Inflammatory macrophage treated with lipopolysaccharide for 1 hour (primary cell): ENCODE measurements at places on chromosomes 6 and 20.

- DNase-seq, result no peak
Measured at GRCh38 chr6:128508588-128509296, 11.7 kb downstream of the PTPRK start.

GRCh38 chr20:6673071-6673470, 94.4 kb upstream of the BMP2 start:
- no peak for DNase-seq

DNA sequence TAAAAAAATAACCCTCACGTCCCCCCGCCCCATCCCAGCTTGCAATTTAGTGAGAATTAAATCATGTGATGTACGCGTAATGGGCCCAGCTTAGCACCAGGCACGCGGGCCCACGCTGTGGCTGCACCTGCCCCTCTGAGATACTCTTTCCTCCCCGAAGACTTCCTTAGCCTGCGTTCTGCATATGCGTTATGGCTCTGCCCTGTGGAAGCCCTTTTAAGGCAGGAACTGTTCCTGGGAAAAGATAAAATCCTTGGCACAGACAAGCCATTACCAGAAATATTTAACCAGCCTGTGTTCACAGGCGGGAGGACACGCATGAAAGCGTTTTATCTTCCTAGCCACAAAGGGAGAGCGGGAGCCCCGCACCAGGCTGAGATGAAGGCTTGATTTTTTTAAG, 311.0 kb downstream of the LRFN2 start:
- no peak for DNase-seq

DNA sequence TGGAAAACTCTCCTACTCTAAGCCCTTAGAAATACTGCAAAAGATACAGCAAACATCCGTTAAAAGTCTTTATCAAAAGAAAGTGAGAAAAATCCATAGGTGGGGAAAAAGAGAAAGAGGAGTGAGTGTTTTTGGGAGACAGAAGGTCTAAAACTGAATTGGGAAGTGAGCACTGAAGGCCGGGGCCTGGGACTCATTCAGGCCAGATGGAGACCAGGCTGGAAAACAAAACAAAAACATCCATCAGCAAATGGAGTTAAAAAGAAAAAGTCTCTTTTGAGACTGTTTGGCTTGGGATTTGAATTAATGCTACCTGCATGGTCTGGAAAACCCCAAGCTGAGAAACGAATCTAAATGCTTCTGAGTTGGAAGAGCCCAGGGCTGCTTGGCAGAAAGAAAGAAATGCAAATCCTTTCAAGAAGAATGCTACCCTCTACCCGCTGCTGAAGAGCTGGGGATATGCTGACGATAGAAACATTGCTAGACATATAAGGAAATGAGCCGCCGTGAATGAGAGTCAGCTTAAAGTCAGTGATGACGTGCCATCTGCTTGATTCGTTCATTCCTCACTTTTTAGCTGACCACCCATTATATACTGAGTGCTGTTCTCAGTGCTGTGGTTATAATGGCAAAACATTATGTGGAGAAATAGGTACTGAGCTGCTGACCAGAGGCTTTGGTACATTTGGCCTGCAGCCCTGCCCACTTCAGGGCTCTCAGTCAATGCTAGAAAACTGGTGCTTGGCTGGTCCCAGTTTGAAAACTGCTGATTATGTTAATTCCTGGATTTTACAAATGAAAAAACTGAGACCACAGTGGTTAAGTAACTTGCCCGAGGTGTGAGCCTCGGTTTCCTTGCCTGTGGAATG, 28.0 kb upstream of the TULP4 start:
- no peak for DNase-seq

GRCh38 chr20:63703976-63704748, 3.6 kb downstream of the ARFRP1 start:
- no peak for DNase-seq

GRCh38 chr6:149445095-149445466, 39.7 kb downstream of the ZC3H12D start:
- DNase-seq, result no peak

GRCh38 chr20:53098621-53099020, 126.5 kb downstream of the TSHZ2 start:
- no peak for DNase-seq

GRCh38 chr6:75331151-75331550, 46.6 kb upstream of the TMEM30A start:
- no peak for DNase-seq

DNA sequence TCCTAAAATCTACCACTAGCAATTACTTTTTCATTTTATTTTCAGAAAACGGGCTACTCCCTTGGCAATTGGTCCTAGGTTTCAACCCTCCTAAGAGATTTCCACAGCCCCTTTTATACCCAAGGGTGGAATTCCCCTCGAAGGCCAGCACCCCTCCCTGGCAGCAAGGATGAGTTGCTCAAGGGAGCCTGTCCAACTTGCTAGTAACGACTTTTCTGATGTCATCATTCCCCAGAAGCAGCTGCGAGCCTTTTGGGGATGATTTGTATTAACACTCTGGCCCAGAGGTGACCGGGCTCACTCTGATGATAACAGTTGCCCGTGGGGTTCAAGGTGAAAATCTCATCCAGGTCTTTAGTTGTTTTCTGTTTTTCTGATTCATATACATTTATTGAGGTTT, 30.7 kb upstream of the NAA20 start:
- peak; percentile 87 for DNase-seq

DNA sequence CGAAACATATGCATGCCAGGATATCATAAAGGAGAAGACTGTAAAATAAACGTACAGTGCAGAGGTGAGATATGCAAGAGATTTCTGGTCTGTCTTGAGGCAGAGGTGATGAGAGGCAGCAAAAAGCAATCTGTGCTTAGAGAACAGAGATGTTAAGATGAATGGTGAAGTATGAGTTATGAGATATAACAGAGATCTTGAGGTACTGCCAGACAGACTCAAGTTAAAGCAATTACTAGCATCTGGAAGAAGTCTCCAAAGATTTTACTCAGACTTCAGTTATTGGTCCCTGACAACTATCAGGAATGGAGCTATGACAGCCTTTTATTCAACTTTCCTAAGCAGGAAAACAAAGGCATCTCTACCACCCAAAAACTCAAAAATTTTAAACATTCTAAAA, 122.8 kb upstream of the DST start:
- no peak for DNase-seq

GRCh38 chr20:20827992-20828597, 115.7 kb upstream of the RALGAPA2 start:
- DNase-seq, result no peak

DNA sequence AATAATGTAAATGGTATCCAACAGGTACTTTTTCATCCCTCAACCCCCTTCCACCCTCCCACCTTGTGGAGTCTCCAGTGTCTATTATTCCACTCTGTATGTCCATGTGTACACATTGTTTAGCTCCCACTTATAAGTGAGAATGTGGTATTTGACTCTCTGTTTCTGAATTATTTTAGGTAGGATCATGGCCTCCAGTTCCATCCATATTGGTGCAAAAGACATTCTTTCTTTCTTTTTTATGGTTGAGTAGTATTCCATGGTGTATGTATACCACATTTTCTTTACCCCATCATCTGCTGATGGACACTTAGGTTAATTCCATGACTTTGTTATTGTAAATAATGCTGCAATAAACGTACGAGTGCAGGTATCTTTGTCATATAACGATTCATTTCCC, 58.2 kb upstream of the PRND start:
- no peak for DNase-seq

GRCh38 chr6:19399406-19399805, 437.8 kb upstream of the ID4 start:
- no peak for DNase-seq

DNA sequence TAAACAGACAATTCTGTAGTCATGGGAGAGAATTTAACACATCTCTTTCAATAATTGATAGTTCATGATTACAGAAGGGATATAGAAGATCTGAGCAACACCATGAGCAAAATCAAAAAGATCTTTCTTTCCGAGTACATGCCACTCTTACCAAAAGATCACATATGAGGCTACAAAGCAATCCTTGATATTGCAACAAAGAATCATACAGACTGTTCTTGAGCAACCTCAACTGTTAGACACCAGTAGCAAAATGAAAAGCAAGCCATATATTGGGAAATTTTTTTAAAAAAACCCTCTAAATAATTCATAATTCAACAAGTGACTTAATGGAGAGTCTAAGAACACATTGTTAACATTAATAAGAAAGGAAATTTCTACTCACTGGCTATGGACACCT, 3.6 kb upstream of the CD83 start:
- peak; percentile 91 for DNase-seq

- no peak for DNase-seq
Measured at GRCh38 chr6:4274382-4275082, 139.2 kb upstream of the ECI2 start.

GRCh38 chr20:50111120-50111828, 1.7 kb downstream of the UBE2V1 start:
- DNase-seq, result no peak

DNA sequence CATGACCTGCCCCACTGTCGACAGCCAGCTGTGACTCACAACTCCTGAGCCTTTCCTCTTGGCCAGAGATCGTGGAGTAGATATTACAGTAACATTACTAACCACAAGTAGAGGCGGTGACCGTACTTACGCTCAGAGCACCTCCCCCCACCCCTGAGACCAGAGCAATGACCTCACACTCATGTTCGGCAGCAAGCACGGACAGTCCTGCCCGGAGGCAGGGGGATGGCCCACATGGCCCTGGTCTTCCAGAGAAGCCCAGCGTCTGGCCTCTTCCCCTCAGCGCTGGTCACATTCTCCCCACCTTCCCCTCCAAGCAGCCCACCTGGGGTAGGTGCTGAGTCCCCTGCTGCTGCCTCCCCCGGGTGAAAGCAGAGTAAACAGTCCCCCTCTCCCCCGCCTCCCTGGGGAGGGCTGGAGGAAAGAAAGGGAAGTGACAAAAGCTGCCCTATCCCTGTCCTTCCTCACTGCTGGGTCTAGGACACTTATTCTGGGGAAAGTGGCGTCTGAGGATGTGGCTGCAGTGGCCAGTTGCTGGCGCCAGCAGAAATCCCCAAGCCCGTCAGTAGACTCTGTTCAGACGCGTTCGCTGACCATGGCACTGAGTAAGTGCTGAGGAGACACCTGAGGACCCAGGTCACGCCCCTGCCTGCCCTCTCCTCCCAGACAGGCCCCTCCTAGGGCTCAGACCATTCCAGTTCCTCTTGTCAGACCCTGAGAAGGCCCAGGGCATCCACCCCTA, 68.5 kb downstream of the MRPL14 start:
- peak; percentile 100 for DNase-seq

- no peak for DNase-seq
Measured at GRCh38 chr6:43509142-43509983, 783 bp downstream of the LRRC73 start.

DNA sequence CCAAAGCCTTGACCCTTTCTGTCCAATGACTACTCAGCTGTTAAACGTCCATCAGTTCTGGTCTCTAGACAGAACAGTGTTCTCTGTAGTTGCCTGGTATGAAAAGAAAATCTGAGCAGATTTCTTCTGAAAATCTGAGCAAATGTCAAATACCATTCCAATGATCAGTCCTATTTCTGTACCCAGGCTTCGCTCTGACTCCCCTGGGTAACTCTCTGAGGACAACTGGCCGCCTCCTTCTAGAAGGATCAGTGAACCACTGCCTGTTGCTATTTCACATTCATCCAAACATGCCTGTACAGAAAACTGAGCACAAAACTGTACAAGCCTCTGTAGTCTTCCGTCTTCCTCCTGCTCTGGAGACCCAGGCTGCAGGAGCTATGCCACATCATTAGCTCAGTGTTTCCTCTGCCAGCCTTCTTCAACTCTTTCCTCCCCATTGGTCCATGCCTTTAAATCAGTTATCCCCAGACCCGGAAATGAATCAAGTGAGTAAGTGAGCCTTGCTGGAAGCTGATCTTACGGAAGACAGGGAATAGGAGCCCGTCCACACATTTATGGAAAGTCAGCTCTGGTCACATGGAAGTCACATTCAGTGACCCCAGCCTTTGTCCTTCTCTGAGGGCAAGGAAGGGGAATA, 63.3 kb downstream of the DAAM2 start:
- no peak for DNase-seq

- DNase-seq, result no peak
Measured at GRCh38 chr20:48385114-48385513, 442.7 kb downstream of the PREX1 start.

DNA sequence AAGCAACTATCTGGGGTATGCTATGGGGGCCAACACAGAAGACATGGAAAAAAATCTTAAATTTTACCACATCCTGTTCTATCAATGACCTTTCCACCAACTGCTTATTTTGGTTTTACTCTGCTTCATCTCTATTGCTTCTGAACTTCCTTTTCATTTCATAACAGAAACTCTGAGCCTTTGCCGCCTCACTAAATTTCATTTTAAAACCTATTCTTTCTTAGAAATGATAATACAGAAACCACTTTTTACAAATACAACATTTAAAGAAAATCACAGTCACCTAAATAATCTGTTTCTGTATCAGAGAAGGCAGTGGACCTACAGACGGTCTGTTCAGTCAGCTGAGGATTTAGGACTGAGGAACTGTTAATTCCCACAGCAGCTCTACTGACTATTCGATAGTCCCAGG, 117.5 kb downstream of the KCNQ5 start:
- DNase-seq, result no peak

DNA sequence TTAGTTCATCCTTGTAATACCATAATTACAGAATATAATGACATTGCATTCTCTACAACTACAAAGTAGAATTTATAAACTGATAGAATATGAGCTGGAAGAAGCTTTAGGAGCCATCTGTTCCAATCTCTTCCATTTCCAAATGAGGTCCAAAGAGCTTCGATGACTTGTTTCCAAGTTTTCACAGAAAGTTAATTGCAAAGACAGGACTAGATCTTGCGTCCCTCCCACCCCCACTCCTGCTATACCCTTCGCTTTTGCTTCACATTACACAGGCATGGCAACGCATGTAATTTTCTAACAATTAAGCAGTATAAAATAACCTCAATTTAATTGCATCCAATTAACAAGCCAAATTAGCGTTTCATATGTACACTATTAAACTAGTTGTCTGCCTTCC, 7.0 kb downstream of the HIVEP2 start:
- no peak for DNase-seq

DNA sequence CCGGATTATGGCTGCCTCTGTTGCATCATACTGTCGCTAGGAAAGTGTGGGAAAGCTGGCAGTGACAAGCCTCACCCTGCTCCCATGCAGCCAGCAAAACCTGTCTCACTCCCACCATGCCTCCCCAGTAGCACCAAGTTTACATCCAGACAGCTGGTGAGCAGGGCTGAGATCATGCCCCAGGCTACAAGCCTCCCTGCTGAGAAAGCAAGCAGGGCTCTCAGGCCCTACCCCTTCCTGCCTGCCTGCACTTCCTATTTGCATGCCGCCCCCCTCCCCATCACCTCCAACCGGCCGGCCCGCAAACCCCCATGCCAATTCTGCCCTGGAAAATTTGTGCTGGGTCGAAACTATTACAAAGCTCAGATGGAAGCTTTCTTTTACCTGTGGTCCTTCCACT, 408.2 kb upstream of the FKBP1C start:
- no peak for DNase-seq

DNA sequence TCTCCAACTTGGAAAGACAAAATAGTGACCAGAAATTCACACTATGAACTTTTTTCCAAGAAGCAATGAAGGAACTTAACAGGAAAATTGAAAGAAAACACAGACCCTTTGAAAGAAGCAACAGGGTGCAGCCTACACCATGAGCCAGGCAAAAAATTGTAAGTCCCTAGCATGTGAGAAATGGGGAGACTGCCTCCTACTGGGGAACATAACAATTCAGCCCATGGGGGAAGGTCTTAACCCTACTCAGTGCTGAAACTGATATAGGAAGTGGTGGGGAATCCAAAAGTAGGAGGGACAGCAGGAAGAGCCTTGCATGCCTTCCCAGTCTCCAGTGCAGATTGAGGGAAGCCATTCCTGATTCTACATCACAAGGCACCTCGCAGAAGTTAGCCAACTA, 235.1 kb upstream of the UFL1 start:
- no peak for DNase-seq

- DNase-seq, result no peak
Measured at GRCh38 chr6:85691478-85691877, 48.8 kb upstream of the SYNCRIP start.
